Heart left ventricle (tissue), 16 donors: ENCODE measurements at places on chromosomes 7 and 10. TPM values are rescaled to one million over a fixed set of nuclear protein-coding genes. Genes with fewer than 3 reads are reported as not detected.

- no peaks in the 10 kb centered on the region for H3K27me3 ChIP-seq
- H3K36me3 ChIP-seq = no peaks in the 10 kb centered on the region
- no peak for DNase-seq
Measured at GRCh38 chr7:8149222-8149621, 112.7 kb downstream of the ICA1 start.

- H3K27ac ChIP-seq = peak overlapping the region; percentile 65
- H3K36me3 ChIP-seq = no peaks in the 10 kb centered on the region
- H3K4me3 ChIP-seq = no peak overlapping the region
- no peak for DNase-seq
- no peaks in the 10 kb centered on the region for H3K27me3 ChIP-seq
- peaks cover 31% of the 10 kb centered on the region for H3K4me1 ChIP-seq
Measured at GRCh38 chr10:110746969-110747608, 103.0 kb downstream of the RBM20 start.

The EXOC4 gene
- 33.8 TPM for total RNA-seq

DNA sequence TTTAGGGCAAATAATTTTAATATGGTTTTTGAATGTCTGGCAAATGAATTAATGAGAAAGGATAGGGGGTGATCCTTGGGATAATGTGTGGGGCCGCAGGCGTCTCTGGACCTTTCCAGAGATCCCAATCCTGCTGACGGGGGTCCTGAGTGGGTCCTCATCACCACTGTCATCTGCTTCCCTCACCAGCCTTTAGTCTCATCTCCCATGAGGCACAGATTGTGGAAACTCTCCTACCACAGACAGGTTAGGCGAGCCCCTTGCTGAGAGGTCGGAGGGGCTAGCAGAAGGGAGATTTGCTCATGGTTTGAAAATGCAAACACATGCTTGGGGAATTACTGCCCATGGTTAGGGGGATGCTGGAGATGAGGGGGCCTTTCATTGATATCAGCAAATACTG lies 484.6 kb downstream of the RPS24 start:
- H3K27me3 ChIP-seq = no peaks in the 10 kb centered on the region
- DNase-seq = peak; percentile 0

GRCh38 chr7:47571331-47572093 lies 10.4 kb downstream of the TNS3 start:
- no peaks in the 10 kb centered on the region for H3K36me3 ChIP-seq
- H3K4me1 ChIP-seq = peaks cover 24% of the 10 kb centered on the region
- H3K27ac ChIP-seq = peak overlapping the region; percentile 65

DNA sequence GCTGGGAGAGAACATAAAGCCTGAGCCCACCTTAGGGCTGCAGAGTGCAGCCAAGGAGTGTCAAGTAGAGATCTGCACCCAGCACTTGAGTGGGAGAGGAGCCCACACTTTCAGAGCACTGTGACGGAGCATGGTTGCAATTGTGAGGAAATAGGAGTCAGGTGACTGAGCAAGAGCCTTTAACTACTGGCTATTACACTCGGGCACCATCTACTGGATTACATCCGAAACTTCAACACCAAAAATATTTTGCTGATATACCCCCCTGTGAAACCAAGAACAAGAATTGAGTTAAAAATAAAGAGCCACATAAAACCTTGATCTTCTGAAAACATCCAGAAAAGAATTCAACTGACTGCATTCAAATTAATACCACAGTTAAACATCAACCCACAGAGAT lies 657.9 kb downstream of the NXPH1 start:
- H3K4me3 ChIP-seq = no peak overlapping the region
- DNase-seq = no peak
- H3K27me3 ChIP-seq = no peaks in the 10 kb centered on the region
- no peaks in the 10 kb centered on the region for H3K36me3 ChIP-seq

GRCh38 chr10:128624656-128625530 lies 498.7 kb upstream of the MKI67 start:
- H3K27ac ChIP-seq = no peak overlapping the region
- H3K27me3 ChIP-seq = no peaks in the 10 kb centered on the region
- no peak for DNase-seq
- H3K4me3 ChIP-seq = no peak overlapping the region
- H3K36me3 ChIP-seq = no peaks in the 10 kb centered on the region
- no peaks in the 10 kb centered on the region for H3K4me1 ChIP-seq

- H3K27ac ChIP-seq = peak overlapping the region; percentile 45
- peak overlapping the region; percentile 71 for H3K4me3 ChIP-seq
- no peaks in the 10 kb centered on the region for H3K36me3 ChIP-seq
- peak; percentile 36 for DNase-seq
- H3K4me1 ChIP-seq = no peaks in the 10 kb centered on the region
- H3K27me3 ChIP-seq = no peaks in the 10 kb centered on the region
Measured at GRCh38 chr7:99579956-99580777, 17.9 kb upstream of the TMEM225B start.

- no peak overlapping the region for H3K4me3 ChIP-seq
- no peaks in the 10 kb centered on the region for H3K36me3 ChIP-seq
- no peaks in the 10 kb centered on the region for H3K27me3 ChIP-seq
- no peaks in the 10 kb centered on the region for H3K4me1 ChIP-seq
- no peak for DNase-seq
Measured at GRCh38 chr7:78523930-78524329, 725.4 kb downstream of the PHTF2 start.
